Stimulated activated CD4-positive, alpha-beta T cell treated with anti-CD3 and anti-CD28 coated beads, Interleukin-4, amount 100 ng/mL, for 1 hour (primary cell): ENCODE measurements at places on chromosomes 13 and 19.

DNA sequence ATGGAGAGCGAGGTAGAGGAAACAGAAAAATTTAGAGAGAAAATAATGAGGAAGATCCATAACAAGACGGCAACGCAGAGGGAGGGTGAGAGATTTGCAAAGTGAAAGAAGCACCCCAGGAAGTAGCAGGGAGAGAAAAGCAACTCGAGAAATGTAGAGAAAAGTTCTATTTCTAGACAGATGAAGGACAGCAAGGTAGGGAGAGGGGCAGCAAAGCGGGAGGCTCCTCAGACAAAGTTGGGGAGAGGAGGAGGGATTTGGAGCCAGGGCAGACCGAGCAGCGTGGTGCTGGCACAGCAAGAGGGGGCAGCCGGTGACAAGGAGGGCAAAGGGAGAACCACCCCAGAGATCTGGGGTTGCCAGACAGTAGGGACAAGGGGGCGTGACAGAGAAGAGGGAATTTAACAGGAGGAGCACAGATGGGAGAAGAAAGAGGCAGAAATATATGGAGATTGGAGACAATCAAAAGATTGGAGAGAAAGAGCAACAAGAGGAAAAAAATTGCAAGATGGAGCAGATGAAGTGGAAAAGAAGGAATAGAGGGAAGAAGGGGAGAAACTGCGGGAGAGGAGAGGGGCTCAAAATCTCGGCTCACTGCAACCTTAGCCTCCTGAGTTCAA lies 989 bp downstream of the ZNF766 start:
- no peak for DNase-seq

GRCh38 chr13:37065890-37066526 lies 6.5 kb upstream of the SUPT20H start:
- no peak for DNase-seq

DNA sequence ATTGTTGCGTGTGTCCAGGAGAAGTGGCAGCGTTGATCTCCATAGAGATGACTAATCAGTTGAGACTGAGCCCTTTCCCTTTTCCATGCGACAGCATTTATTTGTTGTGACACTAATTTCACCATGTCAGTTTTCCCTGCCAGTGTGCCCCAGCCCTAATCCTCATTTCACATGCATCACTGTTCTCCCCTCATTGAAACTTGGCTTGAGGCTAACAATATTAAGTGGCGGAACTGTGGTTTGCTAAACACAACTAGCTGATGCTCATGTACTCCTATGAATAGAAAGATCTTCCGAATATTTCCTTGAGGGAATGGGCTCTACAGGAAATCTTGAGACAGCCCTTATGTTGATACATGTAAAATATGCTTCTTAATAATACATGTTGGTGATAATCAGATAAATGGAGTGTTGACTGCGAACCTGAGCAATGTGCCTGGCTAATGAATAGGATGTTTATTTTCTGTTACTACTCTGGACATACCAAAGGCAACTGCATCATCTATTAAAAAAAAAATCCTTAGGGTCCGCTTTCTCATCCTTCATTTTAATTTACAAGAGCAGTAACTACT lies 258.6 kb downstream of the ATP8A2 start:
- DNase-seq, result no peak

GRCh38 chr13:20825477-20825875 lies 51.7 kb upstream of the EEF1AKMT1 start:
- no peak for DNase-seq

DNA sequence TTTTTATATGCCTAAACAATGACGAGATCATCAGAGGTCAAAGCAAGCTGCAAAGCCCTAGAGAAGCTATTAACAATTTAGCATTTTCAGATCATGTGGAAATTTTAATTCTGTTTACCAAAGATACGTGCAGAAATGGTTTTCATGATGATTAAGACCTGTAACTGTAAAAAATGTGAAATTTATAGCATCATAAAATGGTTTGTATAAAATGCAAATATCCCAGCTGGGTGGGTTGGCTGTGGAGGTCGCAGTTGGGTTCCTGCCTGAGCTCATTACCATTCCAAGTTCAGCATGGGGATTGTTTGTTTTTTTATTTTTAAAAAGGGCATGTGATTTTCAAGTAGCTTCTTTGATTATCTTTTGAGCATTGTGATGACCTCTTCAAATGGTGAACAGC lies 47.9 kb upstream of the SIAH3 start:
- no peak for DNase-seq

- no peak for DNase-seq
These were observed 10.4 kb downstream of the KL start for GRCh38 chr13:33026489-33027152.

DNA sequence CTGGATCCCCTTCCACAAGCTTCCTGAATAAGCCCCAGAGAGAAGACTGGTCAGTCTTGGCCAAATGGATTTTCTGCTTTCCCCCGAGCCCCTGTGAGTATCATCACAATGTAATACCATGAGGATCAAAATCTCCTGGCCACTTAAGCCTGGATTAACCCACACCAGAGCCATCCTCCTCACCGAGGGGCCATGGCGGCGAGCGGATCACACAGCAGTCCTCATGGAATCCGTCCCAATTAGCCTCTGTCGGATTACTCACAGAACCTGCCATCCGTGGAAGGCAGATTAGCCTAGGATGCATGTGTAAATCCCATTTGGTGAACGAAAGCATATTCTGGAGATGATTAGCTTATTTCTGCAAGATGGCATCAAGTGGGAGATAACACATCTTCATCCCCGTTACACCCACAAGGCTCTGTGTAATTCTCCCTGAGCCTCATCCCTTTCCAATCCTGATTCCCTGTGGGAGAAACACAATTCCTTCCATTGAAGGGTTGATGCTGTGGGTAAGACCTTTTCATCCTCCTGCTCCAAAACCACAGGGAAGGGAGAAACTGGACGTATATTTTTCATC lies 42.5 kb downstream of the GNG7 start:
- no peak for DNase-seq

DNA sequence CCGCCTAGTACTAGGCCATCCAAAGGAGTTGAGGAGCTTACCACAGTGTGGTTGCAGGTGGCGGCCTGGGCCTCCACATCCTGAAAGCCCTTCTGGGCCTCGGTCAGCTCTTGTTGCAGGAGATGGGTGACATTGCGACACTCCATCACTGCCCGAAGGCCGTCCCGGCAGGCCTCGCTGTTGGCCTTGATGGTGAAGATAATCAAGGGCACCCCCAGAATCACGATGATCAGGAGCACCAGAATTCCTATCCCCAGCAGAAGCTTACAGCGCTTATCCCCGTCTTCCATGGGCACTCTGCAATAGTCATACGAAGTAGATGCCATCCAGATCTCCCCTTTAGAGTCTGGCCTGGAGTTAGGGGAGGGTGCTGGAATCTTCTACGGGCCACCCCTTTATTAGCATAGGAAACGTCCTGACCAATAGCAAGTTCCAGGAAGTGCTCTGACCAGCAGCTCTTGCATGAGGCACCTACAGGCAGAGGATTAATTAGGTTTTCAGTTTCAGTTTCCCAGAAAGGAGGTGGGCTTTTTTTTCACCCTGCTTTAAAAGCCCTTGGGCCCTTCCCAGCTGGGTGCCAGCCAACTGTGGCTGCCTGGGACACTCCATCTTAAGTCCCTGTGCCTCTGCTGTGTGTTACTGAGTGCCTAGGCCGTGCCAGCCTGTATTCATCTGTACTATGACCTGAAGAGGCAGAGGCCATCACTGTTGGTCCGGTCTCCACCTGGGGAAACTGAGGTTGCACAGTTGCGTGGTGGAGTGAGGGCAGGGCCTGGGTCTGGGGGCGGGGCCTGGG lies at the start of gene BST2:
Gene BST2 (minus strand): TSS at position 381 of the 796 bp plus-strand sequence. CDS start 55 bp downstream, at position 326.
- peak; percentile 32 for DNase-seq

GRCh38 chr13:51222686-51223559 lies 725 bp downstream of the FAM124A start:
- no peak for DNase-seq

DNA sequence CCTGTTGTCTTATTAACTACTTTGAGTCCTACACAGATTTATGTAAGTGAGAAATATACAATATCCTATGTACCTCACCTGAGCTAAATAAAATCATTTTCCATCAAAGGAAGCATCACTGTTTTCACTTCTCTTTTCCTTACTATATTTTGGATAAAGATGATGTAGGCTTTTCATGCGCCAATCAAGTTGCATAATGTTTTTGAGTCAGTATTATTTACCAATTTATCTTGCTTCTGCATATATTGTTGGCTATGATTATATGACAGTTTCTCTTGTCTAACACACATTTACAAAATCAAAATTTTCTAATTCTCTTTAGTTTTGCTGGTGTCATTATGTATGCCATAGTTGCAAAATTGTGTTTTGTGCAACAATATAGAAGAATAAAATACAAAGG lies 67.9 kb upstream of the FRY start:
- DNase-seq, result no peak

DNA sequence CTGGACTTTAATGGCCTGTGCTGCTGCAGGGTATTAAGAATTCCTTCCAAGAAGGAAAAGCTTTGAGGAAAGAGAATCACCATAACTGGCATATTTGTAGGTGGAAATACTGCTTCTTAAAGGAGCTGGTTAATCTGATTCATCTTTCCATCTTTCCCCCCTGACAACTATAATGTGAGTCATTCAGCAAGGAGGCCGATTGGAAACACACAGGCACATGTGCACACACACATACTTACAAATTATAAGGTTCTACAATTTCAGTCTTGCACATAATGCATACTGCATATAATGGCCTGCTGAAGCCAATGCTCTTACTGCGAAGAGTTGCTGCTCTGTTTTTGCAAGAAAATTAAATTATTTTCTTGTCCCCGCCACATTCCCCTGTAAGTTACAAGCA lies 78.8 kb upstream of the TPP2 start:
- no peak for DNase-seq

DNA sequence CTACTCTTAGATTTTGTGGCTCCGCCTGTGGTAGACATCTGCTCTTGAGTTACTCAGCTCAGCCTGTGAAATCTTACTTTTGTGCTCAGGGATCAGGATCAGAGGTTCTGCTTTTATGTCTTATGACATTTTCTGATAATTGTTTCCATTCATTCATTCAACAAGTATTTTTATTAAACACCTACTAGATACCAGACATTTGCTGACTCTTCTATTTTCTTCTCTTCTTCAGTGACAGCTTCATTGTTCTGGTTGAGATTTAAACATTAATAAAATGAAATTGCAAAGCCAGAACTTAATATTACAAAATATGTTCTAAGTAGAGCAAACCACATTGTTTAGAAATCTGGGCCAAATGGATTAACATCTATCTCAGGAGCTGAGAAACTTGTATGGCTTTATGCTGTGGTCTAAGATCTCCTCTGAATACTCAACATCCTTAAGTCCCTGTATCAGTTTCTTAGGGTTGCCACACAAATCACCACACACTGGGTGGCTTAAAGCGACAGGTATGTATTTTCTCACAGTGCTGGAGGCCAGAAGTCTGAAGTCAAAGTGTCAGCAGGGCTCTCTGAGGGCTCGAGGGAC lies 15.8 kb upstream of the MICU2 start:
- DNase-seq, result no peak

- DNase-seq, result no peak
These were observed 17.9 kb downstream of the DOT1L start for GRCh38 chr19:2181633-2181997.
